GM12864 (cell line): ENCODE measurements at places on chromosomes 6 and 20.

GRCh38 chr6:149558029-149558428 is 8.1 kb upstream of the GINM1 start:
- no peak for DNase-seq

GRCh38 chr6:56154076-56154475 is 93.3 kb downstream of the COL21A1 start:
- no peak for DNase-seq

- no peak for DNase-seq
Measured at GRCh38 chr20:26276554-26277210, 580.0 kb upstream of the ZNF337 start.

- DNase-seq, result no peak
Measured at GRCh38 chr6:135693811-135694370, 157.6 kb upstream of the PDE7B start.

DNA sequence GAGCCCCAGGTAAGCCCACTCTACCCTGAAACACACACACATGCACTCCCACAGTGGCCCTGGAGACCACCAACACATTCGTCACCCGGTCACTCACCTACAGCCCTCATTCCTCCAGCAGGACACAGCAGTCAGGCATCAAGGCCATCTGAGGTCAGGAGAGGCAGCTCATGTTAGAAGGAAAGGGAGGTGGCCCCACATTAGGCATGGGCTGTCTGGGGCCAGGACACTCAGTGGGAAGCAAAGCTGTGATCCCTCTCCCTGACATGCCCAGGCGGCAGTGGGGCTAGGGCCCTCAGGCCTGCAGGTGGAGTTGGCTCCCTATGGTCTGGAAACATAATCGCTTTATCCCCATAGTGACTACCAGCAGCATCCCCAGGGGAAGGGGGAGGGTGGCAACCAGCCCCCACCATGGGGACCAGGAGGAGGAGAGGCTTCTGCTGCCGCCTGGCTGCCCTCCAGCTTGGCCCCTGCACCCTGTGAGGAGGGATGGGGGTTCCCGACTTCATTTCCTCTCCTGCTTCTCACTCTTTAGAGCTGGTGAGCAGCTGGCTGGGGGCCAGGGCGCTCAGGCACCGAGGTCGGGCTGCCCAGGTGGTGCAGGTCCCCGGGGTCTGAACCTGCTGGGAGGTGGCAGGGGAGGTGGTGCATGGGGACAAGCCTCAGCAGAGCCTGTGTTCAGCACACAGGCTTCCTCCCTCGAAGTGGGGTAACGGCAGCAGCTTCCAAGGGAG is 76.6 kb upstream of the CST7 start:
- no peak for DNase-seq

DNA sequence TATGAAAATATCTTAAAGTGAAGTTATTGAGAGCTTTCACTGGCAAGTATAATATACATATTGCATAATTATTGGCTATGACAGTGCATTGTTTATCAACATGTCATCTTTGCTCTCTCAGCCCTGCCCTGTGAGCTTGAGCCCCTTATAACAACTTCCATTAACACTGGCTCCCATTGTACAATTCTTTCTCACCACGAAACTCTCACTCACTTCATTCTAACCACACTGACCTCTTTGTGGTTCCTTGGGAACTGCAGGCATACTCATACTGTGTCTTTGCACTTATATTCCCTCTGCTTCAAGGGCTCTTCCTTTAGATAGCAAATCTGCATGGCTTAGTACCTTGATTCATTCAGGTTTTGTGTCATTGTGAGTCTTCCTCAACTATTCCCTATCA is 411.8 kb downstream of the CDKAL1 start:
- DNase-seq, result peak; percentile 19

GRCh38 chr6:113146878-113147277 is 710.3 kb upstream of the MARCKS start:
- DNase-seq, result no peak

- no peak for DNase-seq
Measured at GRCh38 chr6:37669887-37670437, 27.7 kb downstream of the MDGA1 start.

DNA sequence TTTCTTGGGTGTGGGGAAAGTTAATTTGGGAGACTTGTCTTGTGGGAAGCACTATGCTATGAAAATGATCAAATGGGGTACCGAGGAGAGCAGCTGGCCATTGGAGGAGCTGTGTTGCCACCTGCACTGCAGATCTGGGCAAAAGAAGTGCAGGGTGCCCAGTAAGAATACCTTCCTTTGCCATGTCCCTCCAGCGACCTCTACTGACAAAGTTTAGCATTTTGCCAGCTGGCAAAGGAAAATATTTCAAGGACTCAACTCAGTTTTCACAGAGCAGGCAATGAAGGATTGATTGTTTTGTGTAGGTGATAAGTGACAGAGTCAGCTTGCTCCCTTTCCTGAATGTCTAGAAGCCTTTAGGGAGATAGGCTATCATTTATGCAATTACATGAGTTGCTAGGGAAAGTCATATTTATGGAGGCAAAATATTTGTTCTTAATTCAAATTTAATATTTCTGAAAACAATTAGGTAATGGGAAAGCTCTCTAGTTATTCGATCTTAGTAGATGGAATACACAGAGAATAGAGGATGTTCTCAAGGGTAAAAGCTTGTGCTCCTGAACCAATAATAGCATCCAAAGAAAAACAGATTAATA is 118.4 kb downstream of the FARS2 start:
- DNase-seq, result peak; percentile 19

- DNase-seq, result no peak
Measured at GRCh38 chr6:33894438-33894837, 90.6 kb upstream of the MLN start.

DNA sequence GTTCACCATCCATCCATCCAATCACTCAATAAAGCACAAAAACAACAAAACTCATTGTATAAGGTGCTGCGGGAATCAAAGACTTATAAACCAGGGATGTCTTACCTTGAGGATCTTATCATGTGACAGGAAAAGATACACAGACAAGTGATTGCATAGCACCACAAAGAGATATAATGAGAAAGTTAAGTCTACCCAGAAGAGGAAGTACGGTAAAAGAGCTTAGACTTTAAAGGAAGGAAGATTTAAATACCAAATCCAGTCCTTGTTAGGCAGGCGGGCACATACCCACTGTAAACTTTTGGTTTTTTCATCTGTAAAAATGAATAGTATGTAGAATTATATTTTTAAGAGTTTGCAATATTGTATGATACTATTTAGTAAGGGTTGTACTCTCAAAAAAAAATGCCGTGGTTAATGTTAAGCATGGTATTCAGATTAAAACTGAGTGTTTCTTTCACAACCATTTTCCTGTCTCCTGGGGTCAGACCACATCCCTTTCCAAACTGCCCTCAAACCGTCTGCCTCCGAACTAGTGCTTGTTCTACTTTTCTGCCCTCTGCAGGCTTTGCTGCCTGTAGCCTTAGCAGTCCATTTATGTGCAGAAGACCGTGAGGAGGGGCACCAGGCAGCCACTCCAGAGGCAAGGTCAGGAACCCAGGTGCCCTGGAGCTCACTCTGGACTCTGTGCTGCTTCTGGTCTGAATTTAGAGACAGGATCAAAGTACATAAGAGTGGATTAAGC is 179.5 kb upstream of the SYNDIG1 start:
- no peak for DNase-seq

DNA sequence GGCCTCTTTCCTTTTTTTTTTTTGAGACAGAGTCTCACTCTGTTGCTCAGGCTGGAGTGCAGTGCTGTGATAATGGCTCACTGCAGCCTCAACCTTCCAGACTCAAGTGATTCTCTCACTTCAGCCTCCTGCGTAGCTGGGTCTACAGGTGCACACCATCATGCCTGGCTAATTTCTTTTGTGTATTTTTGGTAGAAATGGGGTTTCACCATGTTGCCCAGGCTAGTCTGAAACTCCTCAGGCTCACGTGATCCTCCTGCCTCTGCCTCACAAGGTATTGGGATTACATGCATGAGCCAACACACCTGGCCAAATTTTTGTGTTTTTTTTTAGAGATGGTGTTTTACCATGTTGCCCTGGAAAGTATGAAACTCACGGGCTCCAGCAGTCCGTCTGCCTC is 29.3 kb downstream of the SRC start:
- peak; percentile 89 for DNase-seq
